Stimulated activated CD8-positive, alpha-beta memory T cell treated with anti-CD3 and anti-CD28 coated beads, Interleukin-4, amount 100 ng/mL, for 48 hours (primary cell): ENCODE measurements at places on chromosomes 3 and 15.

DNA sequence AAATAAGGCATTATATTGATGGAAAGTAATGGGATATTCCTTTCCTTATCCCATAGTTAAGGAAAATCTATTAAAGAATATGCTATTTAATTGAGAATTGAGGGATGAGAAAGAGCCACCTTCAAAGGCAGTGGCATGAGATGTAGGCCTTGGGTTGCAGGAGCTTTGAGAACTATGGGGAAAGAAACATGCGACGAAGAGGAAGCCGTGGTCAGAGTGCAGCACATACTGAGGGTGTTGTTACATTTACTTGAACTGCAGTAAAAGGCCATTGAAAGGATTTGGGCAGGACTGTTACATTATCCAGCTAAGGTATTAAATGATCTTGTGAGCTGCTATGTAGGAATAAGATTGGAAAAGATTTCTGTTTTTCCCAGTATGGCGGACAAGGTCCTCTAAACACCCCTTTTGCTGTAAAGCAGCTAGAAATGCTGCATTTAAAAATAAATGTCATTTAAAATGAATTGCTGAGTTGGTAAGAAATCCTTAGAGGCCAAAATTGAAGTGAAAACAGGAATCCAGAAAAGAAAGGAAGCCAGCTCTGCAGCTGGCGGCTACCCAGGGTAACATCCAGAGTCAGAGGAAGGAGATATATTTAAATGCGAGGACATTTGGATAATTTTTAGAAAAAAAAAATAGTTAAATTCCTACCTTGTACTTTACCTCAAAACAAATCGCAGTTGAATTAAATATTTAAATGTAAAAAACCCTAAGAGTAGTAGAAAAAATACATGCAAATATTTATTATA is 61.7 kb downstream of the IL1RAP start:
- DNase-seq = no peak

DNA sequence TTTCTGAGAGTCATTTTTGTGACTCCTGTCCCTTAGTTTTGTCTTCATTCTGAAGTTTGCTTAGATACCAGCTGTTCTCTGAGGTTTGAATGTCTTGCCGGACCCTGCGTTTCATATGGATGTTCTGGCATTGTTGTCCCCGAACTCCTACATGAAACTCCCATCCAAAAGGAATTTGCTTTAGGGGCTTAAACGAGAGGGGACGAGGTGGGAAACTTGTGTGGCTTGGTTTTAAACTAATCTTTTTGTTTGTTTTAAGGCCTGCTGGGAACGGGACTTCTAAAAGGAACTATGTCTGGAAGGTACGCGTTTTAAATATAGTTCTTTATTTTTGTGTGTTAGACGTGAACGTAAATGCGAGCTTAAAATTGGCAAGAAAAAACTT is 679 bp downstream of the RPL35A start:
- DNase-seq = no peak

GRCh38 chr3:184800349-184800930 is 11.5 kb upstream of the VPS8 start:
- no peak for DNase-seq

DNA sequence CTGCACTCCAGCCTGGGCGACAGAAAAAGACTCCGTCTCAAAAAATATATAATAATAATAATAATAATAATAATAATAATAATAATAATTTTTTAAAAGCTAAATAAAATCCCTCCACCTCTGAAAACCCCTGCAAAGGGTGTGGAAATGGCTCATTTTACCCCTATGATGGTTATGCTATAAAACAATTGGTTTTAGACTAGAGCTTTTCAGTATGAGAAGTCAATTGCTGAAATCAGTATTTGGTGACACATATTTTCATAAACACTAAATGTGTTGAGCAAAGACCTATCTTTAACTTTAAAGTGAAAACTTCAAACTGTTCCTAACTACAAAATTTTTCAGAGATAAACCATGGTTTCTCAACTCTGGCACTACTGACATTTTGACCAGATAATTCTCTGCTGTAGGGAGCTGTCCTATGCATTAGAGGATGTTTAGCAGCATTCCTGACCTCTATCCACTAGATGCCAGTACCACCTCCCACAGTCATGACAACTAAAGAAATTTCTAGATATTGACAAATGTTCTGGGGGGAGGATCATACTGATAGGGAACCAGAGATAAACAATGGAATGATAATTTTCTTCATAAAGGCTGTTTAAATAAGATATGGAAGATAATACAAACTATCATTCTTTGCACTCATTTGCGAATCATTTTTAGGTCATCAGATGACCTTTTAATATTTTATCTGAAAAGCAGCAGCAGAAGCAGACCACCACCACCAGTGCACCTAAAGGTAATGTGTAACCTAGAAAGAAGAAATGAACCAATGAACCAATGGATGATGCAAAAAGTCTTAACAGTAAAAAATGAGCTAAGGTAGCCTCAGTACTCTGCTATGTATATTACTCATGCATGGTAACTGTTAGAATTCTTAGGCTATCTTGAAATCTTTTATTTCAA is 13.8 kb downstream of the PTPN9 start:
- no peak for DNase-seq

- no peak for DNase-seq
Observed at GRCh38 chr15:70348226-70348543, 250.5 kb upstream of the TLE3 start.

GRCh38 chr3:79517766-79518413 is 249.9 kb downstream of the ROBO1 start:
- no peak for DNase-seq

DNA sequence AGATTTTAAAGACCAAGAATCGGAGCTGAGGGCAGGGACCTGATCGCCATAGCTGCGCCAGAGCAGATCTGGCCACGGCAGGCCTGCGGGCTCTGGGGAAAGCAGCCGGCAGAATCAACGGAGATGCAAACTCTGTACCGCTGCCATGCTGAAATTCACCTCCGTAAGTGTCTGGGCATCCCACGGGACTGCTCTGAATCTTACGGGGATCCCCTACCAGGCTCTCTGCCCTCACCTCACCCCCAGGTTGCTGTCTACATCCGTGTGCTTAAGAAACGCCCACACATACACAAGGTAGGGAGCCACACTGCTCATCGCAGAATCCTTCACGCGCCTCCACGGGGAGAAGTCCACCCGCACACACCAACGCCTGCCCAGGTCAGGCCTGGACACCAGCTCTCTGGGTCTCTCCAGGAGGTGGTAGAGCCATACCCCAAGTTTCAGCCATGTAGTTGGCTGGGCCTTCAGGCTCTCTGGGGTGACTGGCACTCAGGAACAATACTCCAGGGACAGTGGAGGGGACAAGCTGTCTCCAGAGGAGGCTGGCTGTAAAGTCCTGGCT is 33.5 kb downstream of the FAM174B start:
- no peak for DNase-seq

GRCh38 chr3:156762631-156763185 is 63.4 kb upstream of the LEKR1 start:
- no peak for DNase-seq

- DNase-seq = no peak
Observed at GRCh38 chr15:47806008-47806407, 88.7 kb downstream of the SEMA6D start.

DNA sequence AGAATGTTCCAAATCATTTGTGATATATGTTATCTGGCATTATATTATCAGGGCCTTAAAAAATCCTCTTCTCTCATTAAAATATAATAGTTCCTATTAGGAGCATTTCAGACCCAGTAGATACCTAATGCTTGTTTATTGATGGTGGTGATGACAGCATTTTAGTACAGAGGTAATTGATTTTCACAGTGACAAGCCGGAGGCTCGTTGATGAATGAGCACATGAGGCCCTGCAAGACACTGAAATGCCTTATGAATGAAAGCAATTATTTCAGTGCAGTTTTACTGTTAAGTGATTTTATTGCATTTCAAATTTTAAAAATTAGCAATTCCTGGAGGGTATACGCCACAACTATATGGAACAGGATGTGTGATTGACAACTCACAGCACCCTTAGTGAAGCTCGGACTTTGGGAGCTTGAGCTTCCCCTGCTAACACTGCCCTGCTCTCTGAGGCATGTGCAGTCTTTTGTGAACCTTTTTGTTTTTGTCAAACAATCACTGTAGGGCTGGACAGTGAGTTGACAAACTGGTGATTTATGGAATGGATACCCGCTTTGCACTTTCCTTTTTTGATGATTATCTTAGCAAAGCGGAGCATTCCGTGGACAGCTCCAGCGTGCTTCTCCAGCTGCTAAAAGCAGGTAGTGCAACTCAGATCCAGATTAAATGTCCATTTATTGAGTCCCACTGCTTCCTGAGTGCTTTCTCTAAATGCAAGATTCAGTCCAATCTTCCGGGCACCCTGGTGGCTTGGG is 187.0 kb upstream of the ATP10A start:
- DNase-seq = no peak

GRCh38 chr15:32903591-32904290 is 185.9 kb downstream of the GREM1 start:
- DNase-seq = no peak
